ENCODE measurements at places on chromosomes 12 and 14.

- DNase-seq = no peak
Observed at GRCh38 chr12:33786532-33786931, 235.8 kb upstream of the ALG10 start.

- no peak for DNase-seq
Observed at GRCh38 chr12:120316798-120317223, 10.8 kb downstream of the PLA2G1B start.

DNA sequence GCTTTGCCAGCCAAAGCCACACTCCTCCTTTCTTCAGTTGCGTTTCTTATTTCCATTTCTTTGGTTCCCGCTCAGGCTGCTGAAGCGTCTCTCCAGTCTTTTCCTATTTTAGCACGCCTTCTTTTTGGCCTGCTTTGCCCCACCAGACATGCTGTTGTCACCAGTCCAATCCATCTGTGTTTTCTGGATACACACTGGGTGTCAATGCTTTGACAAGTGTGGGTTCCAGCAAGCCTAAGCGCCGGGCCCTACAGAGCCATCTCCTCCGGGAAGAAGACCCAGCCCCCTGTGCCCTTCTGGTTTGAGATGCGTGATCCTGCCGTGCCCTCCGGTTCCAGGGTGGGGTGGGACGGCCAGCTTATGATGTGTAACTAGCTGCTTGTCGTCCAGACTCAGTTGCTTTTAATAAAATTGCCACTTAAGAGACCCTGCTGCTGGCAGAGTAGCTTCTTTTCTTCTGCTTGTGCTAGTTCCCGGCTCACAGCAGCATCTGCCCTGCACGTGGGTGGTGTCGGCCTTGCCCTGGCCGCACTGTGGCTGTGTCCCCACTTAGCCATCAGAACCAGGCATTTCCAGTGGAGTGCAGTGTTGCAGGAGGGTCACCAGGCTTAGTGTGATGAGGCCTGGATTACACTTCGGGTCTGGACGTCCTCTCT lies 29.7 kb downstream of the EML1 start:
- peak; percentile 35 for DNase-seq

GRCh38 chr12:46944088-46944487 lies 118.3 kb upstream of the SLC38A4 start:
- DNase-seq = no peak

- no peak for DNase-seq
Observed at GRCh38 chr14:30813216-30813615, 61.1 kb upstream of the COCH start.

DNA sequence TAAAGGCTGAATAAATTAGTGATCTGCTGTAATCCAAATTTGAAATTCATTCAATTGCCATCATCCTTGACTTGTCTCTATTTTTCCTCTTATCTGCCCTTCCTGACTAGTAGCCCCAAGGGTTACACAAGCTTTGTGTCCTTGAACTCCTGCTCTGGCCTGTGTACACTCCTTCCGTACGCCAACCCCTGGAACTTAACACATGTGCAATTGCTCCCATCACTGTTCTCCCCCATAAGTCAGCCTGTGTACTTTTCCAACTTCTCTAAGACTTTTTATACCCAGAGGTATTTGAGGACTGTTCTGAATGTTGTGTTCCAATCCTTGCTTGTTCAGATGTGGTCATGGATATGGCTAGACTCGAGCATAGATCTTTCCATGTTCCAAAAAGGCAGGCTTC lies 171.1 kb upstream of the G2E3 start:
- no peak for DNase-seq

GRCh38 chr12:24705741-24706358 lies 243.1 kb downstream of the BCAT1 start:
- no peak for DNase-seq
